ENCODE measurements at places on chromosomes 4 and X.
A peak's percentile ranks its signal among the peaks of the same experiment; 100 is the strongest.

DNA sequence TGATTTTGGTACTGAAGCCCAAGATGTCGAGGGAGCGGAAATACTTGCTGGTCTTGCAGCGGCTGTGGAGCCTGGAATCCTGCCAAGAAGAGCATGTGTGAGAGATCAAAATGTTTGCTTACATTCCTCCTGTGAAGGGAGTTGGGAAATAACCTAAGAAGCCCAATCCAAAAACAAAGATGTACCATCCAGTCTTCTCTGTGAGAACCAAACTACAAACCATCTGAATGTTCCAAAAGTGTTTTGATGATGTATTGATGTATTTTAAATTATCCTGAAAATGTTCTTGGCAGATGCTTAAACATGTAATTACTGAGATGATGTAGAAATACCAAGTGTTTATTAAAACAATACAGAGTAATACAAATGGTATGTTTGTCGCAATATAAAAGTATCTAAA is 10.1 kb upstream of the ADH1A start:
- DNase-seq: no peak

- DNase-seq: no peak
Observed at GRCh38 chrX:53715346-53715924, 28.9 kb upstream of the HUWE1 start.

- DNase-seq: no peak
Observed at GRCh38 chrX:47579537-47579936, 2.7 kb upstream of the TIMP1 start.

DNA sequence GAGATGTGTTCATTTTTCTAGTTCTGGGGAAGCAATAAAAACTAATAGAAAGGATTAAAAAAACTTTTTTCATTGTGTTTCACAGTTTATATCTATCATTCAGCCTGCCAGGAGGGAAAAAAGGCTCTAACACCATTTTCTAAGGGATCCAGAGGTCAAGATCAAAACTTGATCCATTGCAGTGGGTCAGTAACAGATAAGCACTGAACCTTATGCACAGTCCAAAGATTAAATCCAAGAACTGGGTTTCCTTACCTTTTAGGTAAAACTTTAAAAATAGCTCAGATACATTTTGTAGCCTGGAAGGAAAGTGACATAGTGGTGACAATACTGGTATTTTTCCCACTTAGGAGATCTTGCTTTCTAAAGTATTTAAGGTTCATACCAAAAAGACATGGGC is 12.7 kb downstream of the MTTP start:
- no peak for DNase-seq

GRCh38 chr4:79022529-79022928 is 83.3 kb upstream of the PAQR3 start:
- DNase-seq: no peak

- no peak for DNase-seq
Observed at GRCh38 chr4:55437356-55437796, 41.6 kb downstream of the TMEM165 start.

- DNase-seq: no peak
Observed at GRCh38 chr4:18961879-18962278, 940.3 kb upstream of the LCORL start.

DNA sequence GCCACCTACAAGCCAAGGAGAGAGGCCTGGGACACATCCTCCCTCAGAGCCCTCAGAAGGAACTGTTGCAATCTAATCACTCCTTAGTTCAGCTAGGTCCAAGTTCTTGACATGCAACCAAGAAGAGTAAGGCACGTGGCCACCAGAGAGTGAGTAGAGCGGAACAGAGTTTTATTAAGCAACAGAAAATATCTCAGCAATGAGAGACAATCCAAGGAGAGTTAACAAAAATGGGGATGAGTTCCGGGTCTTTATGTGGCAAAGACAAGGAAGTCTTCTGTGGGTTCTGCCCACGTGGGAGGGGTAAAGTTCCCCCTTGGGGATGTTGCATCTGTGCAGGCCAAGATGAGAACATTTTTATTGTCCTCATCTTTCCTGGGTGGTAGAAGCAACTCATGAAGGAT is 38.5 kb upstream of the PROM1 start:
- no peak for DNase-seq

DNA sequence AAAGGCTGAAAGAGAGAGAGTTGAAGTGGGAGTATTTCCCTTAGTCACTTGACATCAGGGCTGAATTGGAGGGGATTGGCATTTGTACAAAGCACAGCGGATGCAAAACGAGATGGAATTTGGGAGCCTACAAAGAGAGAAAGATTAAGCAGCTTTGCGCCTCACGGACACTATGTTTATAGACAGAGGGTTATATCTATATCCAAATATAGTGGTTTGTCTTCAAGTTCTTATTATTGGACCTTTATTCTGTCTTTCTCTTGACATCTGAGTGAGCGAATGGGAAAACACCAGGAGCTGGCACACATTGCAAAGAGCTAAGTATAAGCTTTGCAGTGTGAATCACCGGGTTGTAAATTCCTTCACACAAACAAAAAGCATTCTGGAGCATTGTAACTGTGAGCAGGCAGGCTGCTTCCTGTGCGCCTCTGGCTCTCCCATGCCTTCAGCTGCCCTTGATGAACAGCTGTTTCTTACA is 500.2 kb downstream of the STIM2 start:
- no peak for DNase-seq

- no peak for DNase-seq
Observed at GRCh38 chr4:30865691-30866090, 145.5 kb downstream of the PCDH7 start.

DNA sequence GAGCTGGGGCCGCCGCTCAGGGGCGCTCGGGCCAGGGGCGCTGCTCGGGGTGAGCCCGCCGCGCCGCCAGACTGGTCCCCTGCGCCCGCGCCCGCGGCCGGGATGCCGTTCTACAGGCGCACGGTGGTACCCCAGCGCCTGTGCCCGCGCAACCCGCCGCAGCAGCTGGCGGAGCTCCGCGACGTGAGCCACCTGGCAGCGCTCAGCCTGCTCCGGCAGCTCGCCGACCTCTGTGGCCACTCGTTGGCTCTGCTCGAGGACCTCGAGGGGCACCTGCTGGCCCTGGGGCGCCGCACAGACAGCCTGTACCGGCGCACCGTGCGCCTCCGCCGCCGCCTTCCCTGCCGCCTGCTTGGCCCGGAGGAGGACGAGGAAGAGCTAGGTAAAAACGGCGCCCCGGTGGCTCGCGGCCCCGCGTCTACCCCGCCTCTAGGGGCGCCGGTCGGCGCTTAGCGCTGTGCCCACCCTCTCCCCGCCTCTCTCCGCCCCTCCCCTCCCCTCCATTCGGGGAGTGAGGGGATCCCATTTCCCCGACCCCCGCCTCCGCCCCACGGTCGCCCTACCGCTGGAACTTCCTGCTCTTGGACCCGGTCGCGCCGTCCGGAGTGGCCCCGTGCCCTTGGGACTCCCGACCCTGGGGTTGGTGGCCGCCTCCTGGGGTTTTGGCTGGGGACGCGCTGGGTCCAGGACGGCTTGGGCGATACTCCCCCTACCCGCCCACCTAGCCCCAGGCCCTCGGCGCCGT is 513 bp downstream of the NHSL2 start:
- DNase-seq: peak; percentile 53

GRCh38 chr4:123623611-123624010 is 227.0 kb downstream of the SPRY1 start:
- no peak for DNase-seq

DNA sequence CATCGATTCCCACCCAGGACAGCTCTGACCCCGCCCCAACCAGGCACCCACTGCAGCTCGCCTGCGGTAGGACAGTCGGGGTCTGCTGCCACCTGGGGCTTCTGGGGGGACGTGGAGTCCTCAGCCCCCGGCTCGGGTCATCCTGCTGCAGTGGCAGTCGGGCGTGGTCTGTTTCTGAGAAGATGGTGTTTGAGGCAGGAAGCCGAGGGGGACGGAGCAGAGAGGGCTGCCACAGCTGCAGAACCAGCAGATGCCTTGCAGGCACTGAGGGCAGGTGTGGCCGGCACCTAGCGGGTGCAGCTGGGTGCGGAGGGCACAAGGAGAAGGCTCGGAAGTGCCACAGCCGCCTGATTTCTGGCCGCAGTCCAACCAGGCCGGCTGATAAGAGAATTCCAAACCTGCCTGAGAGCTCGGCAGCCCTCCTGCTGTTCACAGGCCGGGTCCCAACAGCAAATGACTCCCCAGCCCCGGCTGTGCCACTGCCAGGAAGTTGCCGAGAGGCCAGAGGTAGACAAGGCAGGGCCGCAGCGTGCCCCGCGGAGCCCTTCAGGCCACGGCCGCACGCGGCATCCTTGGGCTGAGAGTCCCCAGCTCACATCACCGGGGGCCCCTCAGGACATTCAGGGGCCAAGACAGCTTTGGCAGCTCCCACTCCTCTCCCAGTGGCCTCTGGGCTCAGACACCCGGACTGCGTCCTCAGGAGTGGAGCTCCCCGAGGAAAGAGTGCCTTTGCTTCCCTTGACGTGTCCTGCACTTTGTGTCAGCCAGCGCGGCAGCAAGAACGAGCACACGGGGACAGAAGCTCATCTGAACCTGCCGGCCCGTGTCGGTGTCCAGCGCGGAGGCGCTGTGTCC is 9.4 kb upstream of the CPLX1 start:
- DNase-seq: peak; percentile 77

- DNase-seq: no peak
Observed at GRCh38 chr4:41537292-41537890, 566 bp upstream of the LIMCH1 start.

Measured in SK-N-SH (cell line).